Fibroblast of the aortic adventitia (primary cell): ENCODE measurements at places on chromosomes 5 and 9. TPM values are rescaled to one million over a fixed set of nuclear protein-coding genes. Genes with fewer than 3 reads are reported as not detected.

DNA sequence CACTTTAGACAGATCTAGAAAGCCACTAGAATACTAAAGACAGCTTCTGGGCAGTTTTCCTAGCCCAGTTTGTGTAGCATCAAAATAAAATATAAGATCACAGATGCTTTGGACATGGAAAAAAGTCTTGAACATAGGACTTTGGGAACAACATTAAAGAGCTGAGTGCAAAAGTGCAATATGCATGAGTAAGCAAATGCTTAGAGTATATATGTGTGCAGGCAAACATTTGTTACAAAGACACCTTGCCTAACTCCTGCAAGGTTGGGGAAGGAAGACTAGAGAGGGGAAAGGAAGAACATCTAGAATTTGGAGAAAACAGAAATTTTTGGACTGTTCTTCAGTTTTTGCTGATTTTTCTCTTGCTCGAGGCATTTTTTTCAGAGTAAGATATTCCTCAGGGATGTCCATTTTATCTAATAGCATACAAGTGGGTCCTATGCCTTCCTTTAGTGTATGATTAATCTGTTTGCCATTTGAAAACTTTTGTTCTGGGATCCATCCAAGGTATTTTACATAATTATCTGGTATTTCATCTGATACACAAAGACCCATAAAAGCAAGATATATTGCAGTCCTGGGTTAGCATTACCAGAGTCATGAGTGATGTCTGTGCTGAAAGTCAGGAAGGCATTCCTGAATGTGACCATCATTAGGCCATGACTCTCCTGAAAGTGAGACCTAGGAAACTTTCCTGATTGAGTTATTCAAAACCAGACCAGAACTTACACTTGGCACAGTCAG, 142.0 kb upstream of the RGMB start:
- DNase-seq = peak; percentile 81

DNA sequence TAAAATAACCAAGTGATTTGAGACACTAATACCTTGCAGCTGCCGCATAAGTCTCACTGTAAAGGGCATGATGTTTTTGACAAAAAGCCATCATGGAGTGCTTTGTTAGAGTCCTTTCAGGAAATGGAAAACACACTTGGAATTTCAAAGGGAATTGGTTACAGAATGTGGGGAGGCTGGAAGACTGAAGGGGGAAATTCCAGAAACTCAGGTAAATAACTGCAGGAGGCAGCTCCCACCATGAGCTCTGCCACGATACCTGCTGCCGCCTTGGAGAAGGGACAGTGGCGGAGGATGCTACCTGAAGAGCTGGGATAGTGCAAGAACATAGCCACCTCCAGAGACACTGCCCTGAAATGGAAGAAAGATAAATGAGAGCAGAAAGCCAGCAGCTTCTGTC, 66.9 kb downstream of the PRKACG start:
- no peak for DNase-seq

GRCh38 chr9:128923493-128923883, 2.7 kb downstream of the PHYHD1 start:
- DNase-seq = no peak

- no peak for DNase-seq
Observed at GRCh38 chr5:56638768-56639238, 176.5 kb upstream of the MAP3K1 start.

DNA sequence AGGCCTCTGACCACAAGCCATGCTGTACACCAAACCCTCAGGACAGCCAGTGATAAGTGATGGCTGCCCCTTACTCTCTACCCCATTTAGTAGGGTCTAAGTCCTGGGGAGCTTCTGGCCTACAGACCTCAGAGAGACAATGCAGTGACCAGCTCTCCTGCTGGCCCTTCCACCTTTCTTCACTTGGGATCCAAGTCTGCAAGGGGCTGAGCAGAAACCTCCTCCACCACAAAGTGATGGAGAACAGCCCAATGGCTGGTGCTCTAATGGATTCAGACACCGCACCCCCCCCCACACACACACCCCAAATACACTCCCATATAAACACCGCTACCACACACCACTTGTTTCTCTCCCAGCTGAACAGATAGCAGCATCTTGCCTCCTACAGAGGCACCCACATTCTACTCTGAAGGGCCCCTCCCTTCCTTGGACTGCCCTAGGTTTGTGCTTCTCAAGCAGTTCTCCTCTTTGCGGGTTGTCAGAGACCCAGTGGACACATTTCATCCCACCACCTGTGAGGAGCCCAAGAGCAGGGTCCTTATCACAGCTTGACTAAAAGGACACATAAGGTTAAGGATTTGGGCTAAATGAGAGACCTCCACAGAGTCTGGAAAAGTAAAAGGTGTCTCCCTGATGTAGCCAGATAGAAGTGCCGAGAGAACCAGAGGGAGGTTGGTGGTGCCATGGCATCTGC, 1.3 kb upstream of the PDLIM4 start:
- no peak for DNase-seq

DNA sequence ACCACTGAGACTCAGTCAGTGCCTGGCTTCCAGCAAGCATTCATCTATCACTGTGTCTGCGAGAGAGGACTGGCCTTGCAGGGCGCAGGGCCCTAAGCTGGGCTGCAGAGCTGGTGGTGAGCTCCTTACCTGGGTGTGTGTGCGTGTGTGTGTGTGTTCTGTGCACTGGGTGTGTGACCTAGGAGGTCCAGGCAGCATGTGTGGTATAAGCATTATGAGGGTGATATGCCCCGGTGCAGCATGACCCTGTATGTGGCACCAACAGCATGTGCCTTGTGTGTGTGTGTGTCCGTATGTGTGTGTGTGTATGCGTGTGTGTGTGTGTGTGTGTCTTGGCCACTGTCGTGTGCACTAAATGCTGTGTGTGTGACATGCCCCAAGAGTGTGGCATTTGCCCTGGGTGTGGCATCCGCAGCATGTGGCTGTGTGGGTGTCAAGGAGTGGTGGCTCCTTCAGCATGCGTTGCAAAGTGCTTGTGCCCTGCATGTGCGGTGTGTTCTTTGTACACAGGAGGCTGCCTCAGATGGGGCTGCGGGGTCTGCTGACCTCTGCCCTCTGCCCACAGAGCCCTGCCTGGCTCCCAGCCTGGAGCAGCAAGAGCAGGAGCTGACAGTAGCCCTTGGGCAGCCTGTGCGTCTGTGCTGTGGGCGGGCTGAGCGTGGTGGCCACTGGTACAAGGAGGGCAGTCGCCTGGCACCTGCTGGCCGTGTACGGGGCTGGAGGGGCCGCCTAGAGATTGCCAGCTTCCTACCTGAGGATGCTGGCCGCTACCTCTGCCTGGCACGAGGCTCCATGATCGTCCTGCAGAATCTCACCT, 3.3 kb downstream of the FGFR4 start:
- no peak for DNase-seq

DNA sequence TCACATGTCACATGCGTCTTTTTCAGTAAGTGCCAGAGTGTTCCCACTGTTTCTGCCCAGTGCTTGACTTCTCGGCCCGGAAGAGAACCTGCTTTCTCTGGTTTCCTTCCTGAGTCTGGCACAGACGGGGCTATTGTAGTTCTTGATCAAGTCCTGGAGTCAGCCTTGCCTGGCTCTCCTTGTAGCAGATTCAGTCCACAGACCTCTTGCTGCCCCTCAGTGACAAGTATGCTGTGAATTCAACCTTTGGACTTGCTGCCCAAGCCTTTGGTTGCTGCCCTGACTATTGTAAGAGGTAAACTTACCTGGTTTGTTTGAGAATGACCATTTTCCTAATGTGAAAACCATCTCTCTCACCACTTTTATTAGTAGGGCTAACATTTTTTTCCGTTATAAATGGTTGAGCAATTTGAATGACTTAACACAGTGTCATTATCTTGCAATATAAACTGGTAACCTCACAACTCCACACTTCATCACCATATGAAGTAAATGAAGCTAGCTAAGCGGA, 24.7 kb downstream of the ZBTB34 start:
- DNase-seq = no peak

- DNase-seq = no peak
Observed at GRCh38 chr5:82403026-82403425, 124.9 kb upstream of the RPS23 start.

DNA sequence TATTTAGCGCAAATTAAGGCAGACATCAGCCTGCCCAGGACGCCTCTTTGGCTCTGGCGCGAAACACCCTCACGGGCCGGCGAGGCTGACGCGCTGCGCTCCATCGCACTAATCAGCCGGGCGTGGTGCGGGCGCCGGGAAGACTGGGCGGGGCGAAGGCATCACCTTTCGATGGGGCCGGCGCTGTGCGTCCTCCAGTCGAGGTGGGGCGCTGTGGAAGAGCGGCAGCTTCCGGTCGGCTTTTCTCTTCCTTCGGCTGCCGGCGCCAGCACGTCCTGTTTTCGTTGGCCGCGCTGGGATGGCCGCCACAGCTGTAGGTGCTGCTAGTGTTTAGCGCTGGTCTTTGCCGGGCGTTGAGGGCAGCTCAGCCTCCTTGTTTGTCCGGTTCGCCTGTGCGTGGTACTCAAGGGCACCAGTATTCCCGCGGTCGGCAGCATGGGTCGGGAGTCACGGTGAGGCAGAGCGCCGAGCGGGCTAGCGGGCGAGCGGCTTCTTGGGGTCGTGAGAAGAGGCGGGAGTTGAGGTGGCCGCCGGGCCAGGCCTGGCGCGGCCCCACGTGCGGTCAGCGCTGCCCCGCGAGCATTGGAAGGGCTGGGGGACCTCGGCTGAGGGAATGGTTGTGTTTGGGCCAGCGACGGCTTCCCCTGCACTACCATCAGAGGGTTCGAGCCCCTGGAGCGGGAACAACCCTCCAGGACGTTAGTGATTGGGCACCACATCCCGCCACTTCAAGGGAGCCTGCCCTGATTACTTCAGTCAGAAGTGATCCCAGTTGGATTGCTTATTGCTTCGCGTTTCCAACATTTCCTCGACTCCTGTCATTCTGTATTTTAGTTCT, at the start of gene DDX46:
DDX46 (plus strand) TSS at position 276 of the 838 bp plus-strand sequence; CDS start at position 436, 160 bp downstream.
- DNase-seq = peak; percentile 86

DNA sequence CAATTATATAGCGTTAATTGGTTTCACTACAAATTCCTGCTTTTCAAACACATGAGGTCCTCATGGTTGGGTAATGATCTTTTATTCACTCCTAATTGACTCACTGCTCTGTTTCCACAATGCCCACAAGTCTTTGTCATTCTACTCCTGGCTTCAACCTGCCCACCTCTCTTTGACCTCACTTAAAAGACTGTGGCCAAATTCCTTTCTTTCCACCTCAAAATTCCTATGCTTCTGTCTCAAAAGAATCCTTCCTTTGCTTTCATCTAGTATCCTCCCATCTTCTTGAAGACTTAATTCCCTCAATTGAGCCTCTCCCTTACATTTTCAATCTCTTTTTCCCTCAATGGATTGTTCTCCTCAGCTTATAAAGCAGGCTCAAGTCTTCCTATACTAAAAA, 4.9 kb downstream of the APBA1 start:
- DNase-seq = no peak

- no peak for DNase-seq
Observed at GRCh38 chr5:163162645-163163044, 274.8 kb upstream of the CCNG1 start.

C1QTNF2 gene
- 0.57 and 2.0 TPM in 2 replicates for total RNA-seq

ISL1 gene
- 0.18 and 2.6 TPM in 2 replicates for total RNA-seq

DRD1 gene
- total RNA-seq = 0.18 TPM in 1 of 2 replicates, not detected in the other

GABRA1 gene
- not detected in 2 replicates for total RNA-seq

PGM5 gene
- 8.0 and 13.5 TPM in 2 replicates for total RNA-seq
